ENCODE measurements at places on chromosomes 2 and 18.
A peak's percentile ranks its signal among the peaks of the same experiment; 100 is the strongest.

GRCh38 chr2:112712903-112713584 is 7.8 kb upstream of the NT5DC4 start:
- DNase-seq: no peak

GRCh38 chr2:5519286-5519685 is 172.9 kb upstream of the SOX11 start:
- DNase-seq: no peak

- DNase-seq: no peak
Measured at GRCh38 chr2:238940806-238941205, 92.9 kb downstream of the TWIST2 start.

DNA sequence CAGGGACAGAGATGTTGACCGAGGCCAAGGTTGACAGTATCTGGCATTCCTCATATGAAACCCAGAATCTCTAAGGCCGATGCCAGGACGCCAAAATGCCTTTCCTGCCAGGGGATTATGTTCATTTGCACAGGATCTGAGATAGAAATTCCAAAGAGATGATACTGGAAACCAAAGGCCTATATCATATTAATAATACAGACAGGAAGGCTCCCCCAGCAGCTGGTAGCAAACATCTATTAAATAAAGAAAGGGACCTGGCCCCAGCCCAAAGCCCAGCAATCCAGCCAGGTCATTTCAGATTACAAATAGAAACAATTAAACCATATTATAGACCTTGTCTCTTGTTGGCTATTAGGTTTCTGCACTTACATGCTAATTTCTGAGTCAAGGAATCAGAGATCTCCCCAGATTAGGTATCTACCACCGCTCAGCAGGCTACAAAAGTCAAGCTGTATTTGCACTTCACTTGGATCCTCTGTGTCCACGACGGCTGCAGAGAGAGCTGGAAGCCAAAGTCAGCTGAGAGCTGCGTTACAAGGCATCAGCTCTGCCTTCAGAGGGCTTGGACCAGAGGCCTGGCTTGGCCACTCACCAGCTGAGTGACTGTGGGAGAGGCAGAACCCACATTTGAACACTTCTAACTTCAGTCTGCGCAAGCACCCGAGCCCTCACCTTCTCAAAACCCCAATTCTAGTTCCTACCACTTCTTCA is 269.3 kb upstream of the SIX2 start:
- DNase-seq: no peak

DNA sequence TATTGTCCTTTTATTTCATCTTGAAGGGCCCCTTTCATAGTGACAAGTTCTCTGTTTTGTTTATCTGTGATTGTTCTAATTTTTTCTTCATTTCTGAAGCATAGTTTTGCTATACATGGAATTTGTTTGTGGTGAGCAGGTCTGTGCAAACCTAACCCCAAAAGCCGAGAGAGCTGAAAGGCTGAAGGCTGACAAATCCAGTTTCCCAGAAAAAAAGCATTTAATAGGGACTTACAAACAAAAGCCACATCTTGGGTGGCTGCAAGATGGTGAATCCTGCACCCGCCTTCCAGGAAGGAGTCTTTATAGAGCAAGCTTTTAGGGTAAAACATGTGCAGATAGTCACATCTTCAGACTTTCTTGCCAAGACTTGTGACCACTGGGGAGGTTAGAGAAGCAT is 473.4 kb upstream of the TRIB2 start:
- DNase-seq: no peak

DNA sequence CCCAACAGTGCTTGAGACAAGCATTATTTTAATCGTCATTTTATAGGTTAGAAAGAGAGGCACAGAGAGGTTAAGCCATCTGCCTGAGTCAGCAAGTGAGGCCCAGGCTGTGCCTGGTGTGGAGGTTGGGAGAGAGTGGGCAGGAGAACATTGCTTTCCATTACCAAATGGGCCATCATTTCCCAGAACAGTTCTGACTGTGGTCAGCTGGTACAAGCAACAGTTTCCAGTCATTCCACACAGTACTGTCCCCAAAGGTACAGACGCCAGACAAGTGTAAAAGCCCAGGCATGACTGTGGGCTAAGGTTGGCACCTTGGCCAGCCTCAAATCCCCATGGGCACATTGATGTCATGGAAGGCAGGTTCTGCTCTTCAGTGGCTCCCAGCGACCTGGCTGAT is 98.2 kb upstream of the LCLAT1 start:
- DNase-seq: no peak

- peak; percentile 84 for DNase-seq
Measured at GRCh38 chr2:113198790-113199612, 25.2 kb downstream of the PSD4 start.

GRCh38 chr2:112827604-112828185 is 8.9 kb downstream of the IL1B start:
- DNase-seq: no peak

DNA sequence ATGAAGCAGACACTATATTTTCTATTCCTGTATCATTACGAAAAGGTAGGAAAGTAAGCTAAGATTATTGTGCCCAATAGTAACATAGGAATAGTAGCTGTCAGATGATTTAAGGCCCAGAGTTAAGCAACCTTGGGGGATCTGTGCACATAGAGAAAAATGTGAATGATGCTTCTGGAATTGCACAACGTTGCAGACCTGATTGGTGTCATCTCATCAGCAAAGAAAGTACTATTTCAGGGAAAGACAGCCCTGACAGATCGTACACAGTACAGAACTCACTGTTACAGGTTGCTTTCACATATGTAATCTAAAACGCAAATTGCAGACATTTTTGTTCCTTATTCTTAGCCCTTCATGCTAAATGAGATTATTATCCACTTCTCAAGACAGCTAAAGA is 535.9 kb downstream of the TRIB2 start:
- no peak for DNase-seq

GRCh38 chr18:48428475-48429177 is 19.4 kb upstream of the ZBTB7C start:
- no peak for DNase-seq

All from germinal center (tissue), 1 donor.